RPMI7951 (cell line): ENCODE measurements at places on chromosomes 5 and 9. TPM values are rescaled to one million over a fixed set of nuclear protein-coding genes. Genes with fewer than 3 reads are reported as not detected.

Gene CDC14B
- total RNA-seq, result 14.0 and 15.5 TPM in 2 replicates

Gene ENTREP1
- 0.10 TPM in 1 of 2 replicates, not detected in the other for total RNA-seq

Gene CDC25C
- 24.4 and 28.3 TPM in 2 replicates for total RNA-seq

Gene CD274
- 4.9 and 5.7 TPM in 2 replicates for total RNA-seq

Gene DNM1
- total RNA-seq, result 16.1 and 17.4 TPM in 2 replicates

Gene BASP1
- total RNA-seq, result 18.7 and 23.0 TPM in 2 replicates

Gene SLC36A2
- not detected in 2 replicates for total RNA-seq

Gene MELK
- total RNA-seq, result 94.6 and 121 TPM in 2 replicates

DNA sequence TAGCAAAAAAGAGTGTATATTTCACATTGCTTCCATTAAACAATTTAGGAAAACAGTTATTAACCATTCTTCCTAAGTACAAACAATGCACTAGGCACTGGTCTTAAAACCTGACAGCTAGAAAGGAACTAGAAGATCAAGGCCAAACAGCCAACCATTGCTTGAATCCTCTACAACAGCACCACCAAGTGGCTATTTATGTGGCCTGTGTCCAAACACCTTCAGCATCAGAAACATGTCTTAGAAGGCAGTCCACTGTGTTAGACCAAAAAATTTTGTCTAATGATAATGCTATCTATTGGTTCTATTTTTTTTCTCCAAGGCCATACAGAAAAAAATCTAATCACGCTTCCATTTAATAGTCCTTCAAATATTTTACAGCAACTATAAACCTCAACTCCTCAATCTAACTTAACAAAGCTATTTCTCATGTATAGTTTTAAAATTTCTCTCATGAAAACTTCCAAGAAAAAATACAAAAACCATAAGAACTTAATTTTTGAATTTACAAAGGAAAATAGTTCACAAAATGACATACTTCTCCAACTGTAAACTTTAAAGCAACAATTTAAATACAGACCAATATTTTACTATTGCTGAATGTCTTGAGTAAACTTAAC is 36.1 kb downstream of the CAAP1 start:
- peak; percentile 56 for DNase-seq

GRCh38 chr5:90227683-90228082 is 181.9 kb downstream of the CETN3 start:
- no peak for DNase-seq

DNA sequence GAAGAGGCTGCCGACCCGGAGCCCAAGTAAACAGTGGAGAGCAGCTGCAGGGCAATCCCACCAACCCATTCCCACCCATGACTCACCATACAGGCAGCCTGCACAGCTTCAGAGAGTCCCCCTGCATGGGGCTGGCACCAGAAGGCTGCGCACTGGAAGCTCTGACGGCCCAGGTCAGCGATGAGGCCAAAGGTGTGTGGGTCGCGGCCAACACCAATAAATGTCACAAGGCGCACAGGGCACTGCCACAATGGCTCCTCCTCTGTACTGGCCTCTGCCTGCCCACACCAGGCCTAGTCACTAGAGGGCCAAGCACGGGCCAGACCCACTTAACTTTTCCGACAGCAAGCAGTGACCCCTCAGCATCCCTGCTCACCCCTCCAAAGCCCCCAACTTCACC is 3.0 kb upstream of the SRA1 start:
- DNase-seq, result no peak

- DNase-seq, result no peak
Observed at GRCh38 chr5:73625372-73625943, 538 bp upstream of the ARHGEF28 start.

DNA sequence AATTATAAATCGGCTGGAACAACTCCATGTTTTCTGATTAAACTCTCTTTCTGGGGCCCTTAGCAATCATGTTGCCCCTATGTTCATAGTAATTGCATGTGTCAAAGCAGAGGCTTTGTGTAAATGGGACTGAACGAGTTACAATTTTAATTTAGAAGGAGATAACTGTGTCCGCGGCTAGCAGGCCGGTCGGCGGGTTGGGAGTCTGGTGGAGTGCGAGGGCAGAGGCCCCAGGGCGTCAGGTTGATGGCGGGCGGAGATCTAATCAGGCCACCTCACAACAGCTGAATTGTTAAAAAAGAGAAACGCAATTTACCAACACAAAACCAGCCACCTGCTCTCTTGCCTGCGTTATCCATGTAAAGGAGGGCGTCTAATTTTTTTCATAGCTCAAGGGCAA is 134.9 kb upstream of the LPCAT1 start:
- no peak for DNase-seq

GRCh38 chr5:77630114-77630680 is 8.3 kb downstream of the OTP start:
- peak; percentile 65 for DNase-seq

DNA sequence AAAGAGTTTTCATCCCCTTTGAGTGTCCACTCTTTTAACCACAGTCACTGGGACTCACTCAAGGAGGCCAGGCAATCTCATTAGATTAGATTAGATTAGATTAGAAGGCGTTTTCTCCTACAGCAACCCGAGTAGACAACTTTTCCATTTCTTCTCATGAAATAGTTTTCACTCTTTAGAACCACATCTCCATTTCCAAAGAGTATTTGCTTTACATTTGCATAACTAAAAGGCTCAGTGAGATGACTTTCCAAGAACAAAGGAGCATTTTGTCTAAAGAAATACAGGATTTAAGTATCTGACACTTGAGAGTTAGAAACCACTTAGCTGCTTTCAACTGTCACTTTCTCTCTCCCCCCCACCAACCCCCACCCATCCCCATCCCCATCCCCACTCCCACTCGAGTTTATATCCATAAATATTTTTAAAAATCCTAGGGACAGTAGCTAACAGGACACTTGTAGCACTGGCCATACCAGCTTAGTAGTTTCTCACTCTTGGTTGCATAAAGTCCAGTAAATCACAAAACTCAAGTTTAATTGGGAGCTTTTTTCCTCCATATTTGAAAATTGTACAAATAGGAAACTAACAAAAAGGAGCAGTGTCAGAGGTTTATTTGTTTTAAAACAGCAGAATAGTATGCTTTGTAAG is 2202.9 kb upstream of the WWC1 start:
- DNase-seq, result no peak

DNA sequence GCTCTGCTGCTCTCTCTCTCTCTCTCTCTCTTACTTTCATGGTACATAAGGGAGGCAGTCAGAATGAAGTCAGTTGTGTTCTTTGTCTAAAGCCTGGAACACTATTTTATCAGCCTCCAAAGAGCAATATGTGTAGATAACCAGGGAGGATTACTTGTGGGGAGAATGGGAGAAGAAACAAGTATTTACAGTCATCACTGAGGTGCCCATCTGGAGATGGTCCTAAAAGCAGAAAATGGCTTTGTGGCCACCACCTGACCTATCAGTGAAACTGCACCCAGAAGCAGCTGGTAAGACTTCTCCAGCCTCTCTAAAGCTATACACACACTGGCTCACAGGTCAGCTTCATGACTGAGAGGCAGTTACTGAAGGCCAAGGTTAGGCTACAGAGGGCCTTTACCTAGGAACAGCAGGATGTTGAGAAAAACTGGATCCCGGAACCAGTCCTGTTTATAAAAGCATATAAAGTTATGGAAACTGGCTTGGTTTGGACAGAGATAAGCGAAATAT is 75.1 kb downstream of the MRPS27 start:
- DNase-seq, result peak; percentile 64

DNA sequence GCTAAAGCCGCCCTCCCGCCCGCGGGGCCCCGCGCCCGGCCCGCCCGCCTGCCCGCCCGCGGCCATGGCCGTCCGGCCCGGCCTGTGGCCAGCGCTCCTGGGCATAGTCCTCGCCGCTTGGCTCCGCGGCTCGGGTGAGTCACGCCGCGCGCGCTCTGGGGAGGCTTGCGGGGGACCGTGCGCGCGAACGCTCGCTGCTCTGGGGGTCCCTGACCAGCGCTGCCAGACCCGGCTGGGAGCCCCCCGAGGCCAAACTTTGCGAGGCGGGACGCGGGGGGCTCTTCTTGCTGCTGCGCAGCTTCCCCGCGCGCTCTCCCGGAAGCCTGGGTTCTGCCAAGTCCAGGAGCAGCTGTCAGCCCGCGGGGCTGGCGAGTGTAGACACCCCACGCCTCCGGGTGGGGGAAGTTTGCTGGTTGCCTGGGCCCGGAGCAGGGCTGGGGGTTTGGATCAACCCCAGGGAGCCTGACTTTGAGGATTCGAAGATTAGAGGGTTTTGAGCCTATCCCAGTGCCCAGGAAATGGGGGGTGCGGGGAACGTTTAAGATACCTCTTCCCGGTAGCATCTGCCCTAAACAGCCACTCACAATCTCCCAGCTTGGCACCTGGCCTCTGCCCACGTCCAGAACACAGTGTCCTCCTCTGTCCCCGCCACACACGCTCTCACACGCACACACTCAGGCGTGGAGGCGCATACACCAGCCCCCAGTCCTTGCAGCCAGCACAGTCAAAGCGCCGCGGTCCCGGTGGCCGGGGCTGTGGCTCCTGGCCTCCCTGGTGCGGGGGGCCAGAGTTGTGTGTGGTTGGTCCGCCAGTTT is 535 bp downstream of the UNC5A start:
- DNase-seq, result no peak

GRCh38 chr5:93602241-93603077 is 19.4 kb downstream of the NR2F1 start:
- DNase-seq, result no peak

GRCh38 chr5:55440188-55440646 is 94.5 kb downstream of the PLPP1 start:
- DNase-seq, result peak; percentile 49

- DNase-seq, result no peak
Observed at GRCh38 chr9:14633906-14634565, 59.2 kb downstream of the ZDHHC21 start.
